ENCODE measurements at places on chromosomes 16 and 17.

DNA sequence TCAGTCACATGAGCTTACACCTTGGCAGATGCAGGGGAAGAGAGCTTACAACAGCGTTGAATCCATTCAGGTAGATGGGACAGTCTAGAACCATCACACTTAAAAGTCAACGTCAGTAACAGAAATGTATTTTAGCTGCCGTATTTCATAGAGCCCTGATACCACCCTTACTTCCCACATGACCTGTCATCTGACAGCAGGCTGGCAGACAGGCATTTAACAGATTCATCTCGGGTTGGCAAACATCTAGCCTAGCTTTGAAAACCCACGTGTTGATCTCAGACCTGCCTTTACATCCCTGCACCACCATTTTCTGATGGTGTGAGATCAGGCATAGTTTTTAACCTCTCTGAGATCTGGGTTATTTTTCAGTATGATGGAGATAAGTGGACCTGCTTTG lies 177.9 kb upstream of the HSBP1 start:
- no peak for DNase-seq

GRCh38 chr16:15572329-15573001 lies 70.5 kb downstream of the MARF1 start:
- DNase-seq: peak; percentile 67

DNA sequence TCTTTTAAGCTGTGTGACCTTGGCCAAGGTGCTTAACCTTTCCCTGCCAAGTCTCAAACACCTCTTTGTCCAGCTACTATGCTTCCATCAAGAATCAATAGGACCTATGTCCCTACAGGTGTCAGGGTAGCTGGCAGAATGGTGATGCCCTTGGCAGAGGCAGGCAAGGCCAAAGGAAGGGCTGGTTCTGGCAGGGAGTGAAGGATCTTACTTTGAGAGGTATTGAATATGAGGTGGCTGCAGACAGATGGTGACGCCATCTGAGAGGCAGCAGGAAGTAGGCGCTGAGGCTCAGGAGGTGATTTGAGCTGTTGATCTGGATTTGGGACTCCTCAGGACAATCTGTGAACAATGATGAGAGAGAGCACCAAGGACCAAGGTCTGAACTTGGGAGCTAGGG lies 12.5 kb downstream of the ABCC3 start:
- DNase-seq: no peak

- DNase-seq: peak; percentile 76
Observed at GRCh38 chr16:20799599-20799998, 6.7 kb downstream of the ERI2 start.

DNA sequence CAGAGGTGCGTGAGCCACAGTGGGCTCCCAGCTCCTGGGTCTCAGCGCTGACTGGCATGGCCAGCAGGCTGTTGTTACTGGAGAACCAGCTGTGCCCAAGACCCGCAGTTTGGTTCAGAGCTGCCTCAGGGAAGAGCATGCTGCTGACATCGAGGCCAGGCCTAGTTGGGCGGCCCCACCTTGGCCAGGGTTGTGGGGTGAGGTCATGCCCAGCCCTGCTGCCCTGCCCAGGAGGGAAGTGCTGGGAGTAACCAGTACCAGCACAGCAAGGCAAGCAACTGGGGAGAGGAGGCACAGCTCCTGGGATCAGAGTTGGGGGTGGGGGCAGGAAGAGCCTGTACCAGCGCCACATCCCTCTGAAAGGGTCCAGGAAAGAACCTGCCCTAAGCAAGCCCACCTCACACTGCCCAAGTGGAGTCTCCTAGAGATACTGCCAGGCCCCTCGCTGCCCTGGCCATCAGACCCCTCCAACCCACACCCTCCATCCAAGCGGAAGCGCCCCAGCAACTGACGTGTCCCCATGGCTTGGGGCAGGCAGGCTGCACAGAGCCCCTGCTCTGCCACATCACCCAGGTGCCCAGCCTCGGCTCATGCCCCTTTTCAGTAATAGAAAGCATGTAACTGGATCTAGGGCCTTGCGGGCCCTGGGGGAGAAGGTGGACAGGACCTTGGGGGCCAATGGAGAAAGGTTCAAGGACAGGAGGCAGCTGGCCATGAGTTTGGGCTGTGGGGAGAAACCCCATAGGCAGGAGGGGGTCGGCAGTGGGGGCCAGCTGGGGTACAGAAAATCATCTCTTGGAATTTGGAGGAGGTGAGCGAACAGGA lies 990 bp downstream of the DOK4 start:
- DNase-seq: no peak

GRCh38 chr17:44940317-44940716 lies 7.3 kb downstream of the KIF18B start:
- DNase-seq: no peak

GRCh38 chr16:81067166-81067565 lies 9.9 kb downstream of the C16orf46 start:
- no peak for DNase-seq
